ENCODE measurements at places on chromosomes 3 and 15.

DNA sequence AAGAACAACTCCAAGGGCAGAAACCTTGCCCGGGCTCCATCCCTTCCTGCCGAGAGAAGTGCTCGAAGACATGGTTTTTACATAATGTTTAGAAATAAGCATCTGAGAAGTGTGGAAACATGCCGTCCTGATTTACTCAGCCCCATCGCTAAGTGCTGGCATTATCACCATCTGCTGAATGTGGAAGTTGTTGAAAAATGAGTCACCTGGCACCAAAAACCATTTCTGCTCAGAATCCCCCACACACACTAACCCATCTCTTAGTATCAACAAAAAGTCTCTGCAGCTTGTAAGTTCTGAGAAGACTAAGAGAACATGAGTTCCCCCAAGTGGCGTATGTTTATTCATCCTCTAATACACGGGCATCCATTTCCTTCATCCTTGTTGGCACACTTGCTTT lies 51.0 kb upstream of the ARL8B start:
- no peak for DNase-seq

DNA sequence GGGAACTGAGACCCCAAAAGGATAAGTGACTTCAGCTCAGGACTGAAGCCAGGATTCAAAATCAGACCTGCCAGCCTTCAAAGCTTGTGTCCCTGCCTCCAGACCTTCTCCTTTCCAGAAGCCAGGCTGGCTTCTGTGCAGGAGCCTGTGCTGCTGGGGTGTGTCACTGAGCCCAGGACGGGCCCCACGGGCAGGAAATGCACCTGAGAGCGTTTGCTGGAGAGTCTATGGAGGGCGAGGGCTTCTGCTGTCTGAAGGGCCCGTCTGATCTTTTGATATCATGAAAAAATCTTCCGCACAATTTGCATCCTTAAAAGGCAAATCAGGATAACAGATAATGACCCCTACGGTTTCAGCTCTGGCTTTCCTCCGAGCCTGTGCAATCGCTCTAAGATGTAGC lies 125.4 kb downstream of the FAM43A start:
- no peak for DNase-seq

- DNase-seq: no peak
Measured at GRCh38 chr3:58829321-58830000, 162.9 kb upstream of the FAM3D start.

GRCh38 chr3:80785475-80785874 lies 976.0 kb downstream of the GBE1 start:
- no peak for DNase-seq

Data from stimulated activated naive CD8-positive, alpha-beta T cell treated with anti-CD3 and anti-CD28 coated beads, Interleukin-15, Interleukin-2, amounts not matched to agents 100 U/mL and 50 U/mL, for 24 hours (primary cell).